ENCODE measurements at places on chromosomes 1 and 21.

- DNase-seq, result no peak
Observed at GRCh38 chr1:53121319-53122172, 20.9 kb downstream of the SLC1A7 start.

- no peak for DNase-seq
Observed at GRCh38 chr1:156646738-156647211, 4.9 kb downstream of the BCAN start.

DNA sequence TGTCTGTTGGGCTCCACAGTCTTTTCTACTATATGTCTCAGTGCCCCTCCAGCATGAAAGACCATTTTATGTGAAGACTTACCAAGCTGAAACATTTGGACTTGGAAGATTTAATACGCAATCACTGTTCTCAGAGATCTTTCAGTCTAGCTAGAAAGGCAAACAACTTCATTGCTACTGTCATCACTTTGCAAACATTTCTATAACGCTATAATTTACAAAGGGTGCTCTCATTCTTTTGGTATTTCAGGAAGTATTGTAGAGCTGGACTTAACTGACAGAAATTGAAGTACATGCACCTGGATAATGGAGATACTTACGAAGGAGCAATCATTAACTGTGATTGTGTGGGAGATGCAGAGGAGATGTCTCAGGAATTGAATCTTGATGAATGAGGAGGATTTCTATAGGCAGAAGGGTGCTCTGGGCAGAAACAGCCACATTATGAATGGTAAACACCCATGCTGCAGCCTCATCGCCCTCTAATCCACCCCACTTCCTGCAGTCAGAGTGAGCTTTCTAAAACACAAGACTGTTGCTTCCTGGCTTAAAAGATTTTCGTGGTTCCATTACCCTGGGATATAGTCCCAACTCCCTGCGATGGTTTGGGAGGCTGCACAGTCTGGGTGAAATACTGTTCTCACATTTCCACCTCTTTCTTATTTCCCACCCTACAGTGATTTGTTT, 75.1 kb upstream of the GNG12 start:
- DNase-seq, result no peak

- no peak for DNase-seq
Observed at GRCh38 chr1:78713297-78713696, 63.7 kb downstream of the IFI44 start.

- DNase-seq, result no peak
Observed at GRCh38 chr1:17186216-17186909, 18.6 kb upstream of the PADI1 start.
